Fibroblast of skin of right quadriceps (primary cell): ENCODE measurements at places on chromosomes 16 and 17.

DNA sequence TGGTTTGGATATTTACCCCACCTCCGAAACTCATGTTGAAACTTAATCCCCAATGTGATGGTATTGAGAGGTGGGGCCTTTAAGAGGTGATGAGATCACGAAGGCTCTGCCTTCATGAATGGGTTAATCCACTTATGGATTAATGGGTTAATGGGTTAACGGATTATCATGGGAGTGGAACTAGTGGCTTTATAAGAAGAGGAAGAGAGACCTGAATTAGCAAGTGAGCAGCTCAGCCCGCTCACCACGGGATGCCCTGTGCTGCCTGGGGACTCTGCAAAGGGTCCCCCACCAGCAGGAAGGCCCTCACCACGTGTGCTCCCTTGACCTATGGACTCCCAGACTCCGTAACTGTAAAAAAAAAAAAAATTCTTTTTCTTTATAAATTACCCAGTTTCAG lies 16.5 kb upstream of the GPRC5B start:
- DNase-seq = no peak

GRCh38 chr17:31412511-31412910 lies 21.0 kb downstream of the RAB11FIP4 start:
- DNase-seq = no peak

GRCh38 chr17:76502341-76503211 lies 1.4 kb upstream of the RHBDF2 start:
- no peak for DNase-seq

- DNase-seq = no peak
These were observed 66.1 kb downstream of the AXIN2 start for GRCh38 chr17:65495122-65496055.

- DNase-seq = no peak
These were observed 64.3 kb upstream of the HS3ST3A1 start for GRCh38 chr17:13665872-13666635.

GRCh38 chr16:24939224-24939623 lies 75.9 kb downstream of the ARHGAP17 start:
- DNase-seq = no peak
